ENCODE measurements at places on chromosomes 7 and 10.

GRCh38 chr10:31937371-31937770 is 8.7 kb upstream of the ARHGAP12 start:
- DNase-seq = no peak

DNA sequence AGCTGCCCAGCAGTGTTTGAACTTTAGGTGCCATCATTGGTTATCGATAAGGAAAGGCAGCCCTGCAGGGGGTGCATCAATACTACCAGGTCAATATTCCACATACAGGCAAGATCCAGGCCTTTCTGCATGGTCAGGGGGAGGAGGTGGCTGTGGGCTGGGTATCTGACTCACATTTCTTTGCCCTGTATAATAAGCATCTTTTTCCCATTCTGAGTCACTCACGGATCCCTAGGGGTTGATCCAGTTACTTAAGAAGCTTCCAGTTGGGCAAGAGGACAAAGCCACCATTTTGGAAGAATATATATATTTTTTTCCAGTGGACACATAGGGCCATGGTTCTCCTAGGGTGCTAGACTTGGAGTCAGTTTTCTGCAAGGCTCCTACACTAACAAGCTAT is 114.2 kb upstream of the HABP2 start:
- peak; percentile 81 for DNase-seq

DNA sequence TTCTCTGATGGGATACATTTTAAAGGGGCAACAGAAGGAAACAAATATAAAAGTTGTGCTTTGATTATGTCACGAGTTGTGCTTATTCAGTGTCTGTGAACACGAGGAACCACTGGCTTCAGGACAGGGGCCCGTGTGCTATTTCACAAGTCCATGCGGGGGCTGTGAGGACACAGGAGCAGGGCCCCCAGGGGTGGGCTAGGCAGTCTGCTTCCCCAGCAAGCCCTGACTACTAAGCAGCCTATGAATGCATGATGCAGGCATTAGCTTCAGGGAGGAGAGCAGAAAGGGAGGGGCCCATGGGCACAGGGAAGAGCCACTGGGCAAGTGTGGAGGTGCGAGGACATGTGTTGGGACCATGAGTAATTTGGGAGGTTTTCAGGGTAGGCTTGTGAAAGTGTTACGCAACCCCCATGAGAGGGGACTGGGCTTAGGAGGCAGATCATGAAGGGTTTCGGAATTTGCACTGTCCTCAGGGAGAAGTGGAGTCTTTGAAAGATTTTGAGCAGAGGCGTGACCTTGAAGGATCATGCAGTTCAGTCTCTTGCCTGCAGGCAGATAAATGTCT is 424.9 kb downstream of the CALN1 start:
- DNase-seq = no peak

- no peak for DNase-seq
These were observed 154.4 kb downstream of the NOC3L start for GRCh38 chr10:94208315-94208714.

GRCh38 chr10:98172073-98172472 is 37.6 kb downstream of the R3HCC1L start:
- DNase-seq = peak; percentile 45

DNA sequence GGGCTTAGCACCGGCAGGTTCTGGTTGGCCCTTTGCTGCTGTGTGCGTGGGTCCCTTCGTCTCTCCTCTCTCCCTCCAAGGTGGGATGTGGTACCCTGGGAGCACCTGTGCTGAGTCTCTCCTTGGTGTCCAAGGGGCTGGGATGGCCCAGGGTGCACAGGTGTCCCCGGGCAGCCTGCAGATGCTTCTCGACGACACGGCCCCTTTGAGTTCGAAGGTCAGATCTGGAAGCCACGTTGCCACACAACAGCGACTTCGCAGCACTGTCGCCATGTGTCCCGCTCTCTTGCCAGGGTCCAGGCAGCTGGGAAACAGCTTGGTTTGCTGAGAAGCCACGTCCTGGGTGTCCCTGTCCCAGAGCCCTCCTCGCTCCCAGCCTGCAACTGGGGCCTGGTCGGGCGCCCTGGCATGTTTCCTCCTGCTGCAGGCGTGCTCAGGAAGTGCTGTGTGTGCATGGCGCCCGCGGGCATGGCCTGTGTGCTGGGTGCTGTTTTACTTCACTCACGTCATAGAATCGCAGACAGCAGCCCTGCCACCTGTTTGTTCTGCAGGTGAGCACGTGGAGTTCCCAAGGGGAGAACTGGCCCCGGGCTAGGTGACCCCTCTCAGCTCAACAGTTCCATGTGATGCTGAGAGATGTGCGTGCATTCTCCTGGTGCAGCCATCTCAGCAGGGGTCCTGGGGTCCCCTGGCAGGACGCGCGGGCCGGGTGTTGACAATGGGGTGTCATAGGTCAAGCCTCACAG is 70.9 kb downstream of the DNAJB6 start:
- DNase-seq = no peak

GRCh38 chr10:62534031-62534430 is 159.9 kb downstream of the ZNF365 start:
- no peak for DNase-seq

DNA sequence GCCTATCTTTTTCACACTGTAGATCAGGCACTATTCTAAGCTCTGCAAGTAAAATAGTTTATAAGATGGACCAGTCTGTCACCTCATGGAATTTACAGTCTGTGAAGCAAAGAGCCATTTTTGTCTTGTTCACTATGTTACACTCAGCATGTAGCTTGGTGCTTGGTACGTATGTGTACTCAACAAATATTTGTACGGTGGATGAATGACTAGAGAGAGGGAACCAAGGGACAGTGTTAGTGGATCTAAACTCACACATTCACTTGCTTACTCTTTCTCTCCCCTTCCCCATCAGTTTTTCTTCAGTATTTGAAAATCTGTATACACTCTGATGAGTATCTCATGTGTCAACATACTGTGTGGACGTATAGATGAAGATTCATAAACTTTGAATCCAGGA is 45.9 kb downstream of the PTF1A start:
- DNase-seq = no peak

All from fibroblast of skin of right biceps (primary cell).